Stimulated activated CD8-positive, alpha-beta memory T cell treated with anti-CD3 and anti-CD28 coated beads, Interleukin-2, amount 100 ng/mL, for 48 hours (primary cell): ENCODE measurements at places on chromosomes 1 and 21.

DNA sequence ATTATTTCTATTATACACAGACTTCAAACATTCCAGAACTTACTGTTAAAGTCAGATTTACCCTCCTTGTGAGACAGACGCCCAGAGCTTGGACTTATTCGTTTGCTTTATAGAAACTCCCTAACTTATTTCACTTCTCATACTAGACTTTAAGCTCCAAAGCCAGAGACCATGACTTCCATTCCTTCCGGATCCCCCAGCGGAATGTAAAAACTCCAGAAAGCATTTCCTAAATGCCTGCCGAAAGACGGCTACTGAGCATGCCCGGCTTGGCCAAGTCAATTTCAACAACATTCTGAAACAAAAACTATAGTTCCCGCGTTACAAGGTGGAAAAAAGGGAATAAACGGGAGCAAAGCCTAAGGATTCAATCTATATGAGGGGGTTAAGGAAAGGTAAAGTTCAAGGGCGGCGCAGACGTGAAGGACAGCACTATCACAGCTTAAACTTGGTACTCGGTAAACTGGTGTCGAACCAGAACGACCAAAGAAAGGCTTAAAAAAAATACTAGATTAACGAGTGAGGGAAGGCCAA lies 1.1 kb downstream of the USP48 start:
- DNase-seq: no peak

DNA sequence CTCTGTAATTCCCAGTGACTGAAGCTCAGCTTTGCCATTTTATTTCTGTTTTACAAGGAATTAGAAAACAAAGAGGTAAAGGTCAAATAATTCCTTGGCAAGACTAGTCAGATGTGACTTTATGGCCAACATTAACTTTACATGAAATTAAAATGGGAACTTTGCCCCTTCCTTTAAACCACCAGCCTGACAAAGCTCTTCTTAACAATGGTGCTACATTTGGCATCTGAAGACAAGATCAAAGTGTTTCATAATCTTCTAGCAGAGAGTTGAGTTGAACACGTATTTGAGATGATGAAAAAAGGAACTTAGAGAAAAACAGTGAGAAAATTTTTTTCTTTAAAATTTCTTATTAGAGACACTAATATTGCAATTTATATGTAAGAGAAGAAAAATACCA lies 193.8 kb downstream of the AK5 start:
- DNase-seq: no peak

GRCh38 chr1:9121496-9122409 lies 7.1 kb downstream of the GPR157 start:
- DNase-seq: peak; percentile 31

DNA sequence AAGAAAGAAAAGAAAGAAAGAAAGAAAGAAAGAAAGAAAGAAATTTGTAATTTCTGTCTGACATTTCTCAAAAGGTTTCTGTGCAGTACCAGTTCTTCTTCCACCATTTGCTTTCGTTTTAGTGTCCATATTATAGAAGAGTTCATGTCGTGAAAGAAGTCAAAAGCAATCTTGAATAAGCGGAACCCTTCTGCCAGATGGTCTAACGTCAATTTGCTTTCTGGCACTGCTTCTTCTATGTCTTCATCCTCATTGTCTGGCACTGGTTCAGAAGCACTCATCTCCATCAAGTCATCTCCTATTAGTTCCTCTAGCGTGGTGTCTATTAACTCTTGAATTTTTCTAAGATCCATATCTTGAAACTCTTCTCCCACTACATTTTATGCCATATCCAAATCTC lies 170.0 kb upstream of the KCTD3 start:
- no peak for DNase-seq

GRCh38 chr1:93678491-93678890 lies 3.1 kb downstream of the BCAR3 start:
- DNase-seq: no peak

DNA sequence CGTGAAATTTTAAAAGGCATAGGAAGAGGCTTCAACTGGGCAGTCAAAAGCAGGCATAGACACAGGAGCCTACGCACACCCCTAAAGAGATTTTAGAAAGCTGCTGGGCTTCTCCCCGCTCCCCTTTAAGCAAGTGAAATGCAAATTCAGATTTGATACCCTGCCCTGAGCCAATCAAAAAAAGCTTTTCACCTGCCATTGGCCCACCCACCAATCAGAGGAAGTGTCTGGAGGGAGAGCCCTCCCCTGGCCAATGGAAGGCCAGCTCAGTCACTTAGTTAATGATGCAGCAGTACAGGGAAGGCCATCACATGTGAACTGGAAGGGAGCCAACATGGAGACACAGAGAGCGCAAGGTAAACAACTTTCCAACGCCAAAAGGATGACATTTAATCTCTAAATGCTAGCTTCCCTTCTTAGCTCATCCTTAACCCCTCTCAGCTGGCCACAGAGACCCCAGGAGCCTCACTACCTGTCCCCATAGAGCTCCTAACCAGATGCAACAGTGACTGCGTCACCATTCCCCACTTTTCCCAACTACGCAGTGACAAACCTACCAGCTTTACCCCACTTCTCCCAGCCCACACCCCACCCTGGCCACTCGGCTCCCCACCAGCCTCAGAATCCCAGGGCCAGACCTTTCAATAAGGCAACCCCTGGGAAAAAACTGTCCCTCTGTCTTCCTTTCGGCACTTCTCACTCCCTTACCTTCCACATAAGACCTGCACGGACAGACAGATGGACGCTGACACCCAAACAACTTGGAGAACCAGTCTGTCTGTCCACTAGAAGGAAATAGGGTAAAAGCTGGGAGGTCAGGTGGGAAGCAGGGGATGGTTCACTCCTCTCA lies 71.0 kb downstream of the CD46 start:
- DNase-seq: peak; percentile 32

DNA sequence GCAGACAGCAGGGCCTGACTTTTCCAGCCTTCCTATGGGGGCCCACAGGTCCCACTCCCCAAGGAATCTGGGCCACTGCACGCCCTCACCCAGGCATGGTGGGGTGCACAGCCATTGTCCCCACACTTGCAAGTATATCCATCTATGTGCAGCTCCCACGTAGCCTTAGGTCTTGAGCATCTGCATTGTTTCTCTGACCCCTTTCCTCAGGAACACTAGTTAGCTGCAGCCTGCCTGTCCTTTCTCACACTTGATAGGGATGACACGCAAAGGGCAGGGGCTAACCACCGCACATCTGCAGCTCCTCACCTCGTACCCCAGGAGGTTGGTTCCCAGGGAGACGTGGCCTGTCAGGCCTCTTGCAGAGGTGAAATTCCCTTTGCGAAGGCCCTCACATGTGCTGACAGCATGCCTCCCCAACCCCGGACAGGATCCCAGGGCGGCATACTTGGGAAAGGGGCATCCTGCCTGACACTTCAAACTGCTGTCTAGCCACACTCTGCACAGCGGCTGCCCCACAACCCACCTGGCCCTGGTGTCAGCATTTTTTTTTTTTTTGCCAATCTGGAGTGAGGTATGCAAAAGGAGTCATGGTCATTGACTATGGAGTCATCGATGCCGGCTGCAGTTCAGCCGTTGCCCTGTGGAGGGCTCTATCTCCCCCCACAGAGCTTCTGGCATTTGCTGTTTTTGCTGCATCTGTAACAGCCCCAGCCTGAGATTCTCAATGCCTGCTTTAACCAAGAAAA lies 5.0 kb downstream of the JMJD4 start:
- no peak for DNase-seq

DNA sequence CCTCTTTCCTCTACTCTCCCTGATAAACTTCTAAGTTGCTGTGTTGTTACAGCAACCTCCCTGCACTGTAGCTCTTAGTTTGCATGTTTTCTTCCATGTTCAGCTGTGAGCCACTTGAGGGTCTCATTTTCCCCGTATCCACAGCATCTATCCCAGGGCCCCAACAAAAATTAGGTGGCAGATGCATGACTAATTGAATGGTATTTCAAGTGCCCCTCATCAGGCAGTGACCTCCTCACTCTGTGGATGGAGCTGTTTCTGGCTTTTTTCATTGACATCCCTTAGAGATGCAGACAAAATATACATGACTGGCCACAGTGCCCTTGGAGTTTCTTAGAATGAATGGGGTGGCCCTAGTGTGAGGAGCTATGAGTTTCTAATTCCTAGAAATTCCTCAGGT lies 3.4 kb downstream of the CASQ2 start:
- no peak for DNase-seq
